Stomach (tissue), 19 donors: ENCODE measurements at places on chromosomes 3 and 15. TPM values are rescaled to one million over a fixed set of nuclear protein-coding genes. Genes with fewer than 3 reads are reported as not detected.

- no peak for DNase-seq
Observed at GRCh38 chr3:41681479-41681878, 280.4 kb downstream of the ULK4 start.

GRCh38 chr3:141065258-141065657 is 14.1 kb downstream of the SPSB4 start:
- DNase-seq: no peak

DNA sequence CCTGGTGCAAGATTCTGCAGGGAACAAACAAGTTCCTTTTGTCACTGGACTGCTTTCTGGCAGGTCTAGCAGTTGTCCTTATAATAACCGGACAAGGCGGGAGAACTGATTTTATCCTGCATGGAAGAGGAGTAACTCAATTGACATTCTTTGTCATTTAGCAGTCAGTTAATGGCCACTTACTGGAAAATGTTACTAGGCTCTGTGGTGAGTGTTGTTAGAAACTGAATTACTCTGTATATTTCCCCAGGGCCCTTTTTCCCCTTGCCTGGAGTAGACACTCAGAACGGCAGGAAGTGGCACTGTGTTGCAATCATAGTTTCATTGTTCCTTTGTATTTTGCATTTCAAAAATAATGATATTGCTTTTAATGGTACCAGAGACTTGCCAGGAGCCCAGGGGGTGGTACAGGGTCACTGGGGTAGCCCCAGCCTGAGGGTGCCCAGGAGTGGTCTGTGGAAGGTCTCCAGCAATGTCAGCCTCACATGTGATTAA is 318.6 kb upstream of the LRRFIP2 start:
- DNase-seq: no peak

- DNase-seq: peak; percentile 73
Observed at GRCh38 chr15:45635191-45635638, 386 bp downstream of the SQOR start.

DNA sequence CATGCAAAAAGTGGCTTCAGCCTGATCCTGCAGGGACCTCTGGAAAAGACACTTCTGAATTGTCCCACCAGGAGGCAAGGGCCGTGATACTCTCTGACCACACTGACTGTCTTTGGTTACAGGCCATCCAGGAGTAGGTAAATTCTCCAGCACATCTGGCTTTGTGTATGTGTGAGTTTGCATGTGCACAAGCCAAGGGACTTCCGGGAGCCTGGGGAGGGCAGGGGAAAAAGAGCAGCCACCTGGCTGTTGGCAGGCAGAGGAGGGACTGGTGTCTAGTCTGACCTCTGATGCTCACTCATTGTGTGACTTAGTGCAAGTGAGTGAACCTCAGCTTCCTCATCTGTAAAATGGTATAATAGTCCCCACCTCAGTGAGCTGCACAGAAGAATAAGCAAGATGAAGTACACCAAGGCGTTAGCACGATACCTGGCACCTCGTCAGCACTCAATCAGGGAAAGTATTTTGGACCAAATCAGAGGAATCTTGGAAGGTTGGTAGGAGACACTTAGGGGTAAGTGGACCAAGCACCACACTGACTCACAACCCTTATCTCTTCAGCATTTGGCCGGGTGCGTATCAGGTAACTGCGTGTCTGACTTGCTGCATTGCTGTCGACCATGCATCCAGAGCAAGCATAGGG is 19.1 kb downstream of the KLHL6 start:
- DNase-seq: no peak

DNA sequence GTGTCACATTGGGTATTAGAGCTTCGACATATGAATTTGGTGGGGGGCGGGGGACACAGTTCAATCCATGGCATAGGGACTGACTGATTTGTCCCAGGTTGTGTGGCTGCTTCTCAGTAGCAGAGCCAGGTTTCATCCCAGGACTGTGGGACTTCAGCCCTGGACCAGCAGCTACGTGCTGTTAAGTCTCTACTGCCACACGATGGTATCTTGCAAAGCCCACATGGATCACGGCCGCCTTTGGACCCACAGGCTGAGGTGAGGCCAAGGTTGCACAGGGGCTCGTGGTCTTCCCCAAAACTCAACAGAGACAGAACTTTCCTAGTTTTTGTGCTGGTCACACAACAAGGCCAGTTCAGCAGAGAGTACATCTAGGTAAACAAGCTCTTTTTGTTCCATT is 97.4 kb downstream of the LRRK1 start:
- DNase-seq: no peak

DNA sequence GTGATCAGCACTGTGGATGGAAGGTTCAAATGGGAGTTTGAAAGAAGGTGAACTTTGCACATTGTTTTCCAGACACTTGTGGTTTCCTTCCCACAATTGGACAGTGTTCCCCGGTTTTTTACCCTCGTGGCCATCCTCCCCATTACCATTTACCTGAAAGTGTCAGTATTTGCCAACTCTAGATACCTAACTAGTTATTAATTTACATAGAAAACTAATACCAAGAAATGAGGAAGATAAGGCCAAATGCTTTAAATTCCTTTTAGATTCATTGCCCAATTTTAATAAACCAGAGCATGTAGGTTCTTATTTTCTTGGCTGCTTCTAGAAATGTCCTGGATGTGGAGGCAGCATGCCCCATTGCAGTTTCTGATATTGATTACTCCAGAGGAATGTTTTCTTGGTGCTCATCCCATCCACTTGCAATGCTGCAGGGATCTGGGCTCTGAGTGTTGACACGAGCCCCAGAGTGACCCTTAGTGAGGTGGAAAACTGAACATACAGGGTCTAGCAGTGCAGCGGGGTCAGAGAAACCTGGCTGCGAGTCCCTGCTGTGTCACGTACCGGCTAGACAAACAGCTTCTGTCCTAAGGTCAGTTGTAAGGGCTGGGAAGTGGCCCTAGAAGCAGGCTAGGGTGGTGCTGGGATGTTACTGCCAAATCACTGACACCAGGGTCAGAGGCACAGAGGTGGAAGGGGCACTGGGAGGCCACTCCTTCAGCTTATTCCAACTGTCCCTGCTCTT is 23.5 kb downstream of the LSM3 start:
- no peak for DNase-seq

DNA sequence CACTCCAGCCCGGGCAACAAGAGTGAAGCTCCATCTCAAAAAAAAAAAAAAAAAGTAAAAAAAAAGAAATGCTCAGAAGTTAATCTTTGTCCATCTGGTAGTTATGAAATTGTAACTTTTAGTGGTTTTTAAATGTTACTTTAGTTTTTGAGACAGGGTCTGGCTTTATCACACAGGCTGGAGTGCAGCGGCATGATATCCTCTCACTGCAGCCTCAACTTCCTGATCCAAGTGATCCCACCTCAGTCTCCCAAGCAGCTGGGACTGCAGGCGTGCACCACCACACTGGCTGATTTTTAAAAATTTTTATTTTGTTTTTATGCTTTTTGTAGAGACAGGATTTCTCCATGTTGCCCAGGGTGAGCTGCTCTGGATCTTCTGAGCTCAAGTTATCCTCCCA is 1.3 kb downstream of the RNU5B-1 start:
- DNase-seq: no peak

- DNase-seq: no peak
Observed at GRCh38 chr3:117059956-117060270, 350.3 kb downstream of the TUSC7 start.

GRCh38 chr3:14154895-14155440 is 23.4 kb downstream of the XPC start:
- DNase-seq: no peak

DNA sequence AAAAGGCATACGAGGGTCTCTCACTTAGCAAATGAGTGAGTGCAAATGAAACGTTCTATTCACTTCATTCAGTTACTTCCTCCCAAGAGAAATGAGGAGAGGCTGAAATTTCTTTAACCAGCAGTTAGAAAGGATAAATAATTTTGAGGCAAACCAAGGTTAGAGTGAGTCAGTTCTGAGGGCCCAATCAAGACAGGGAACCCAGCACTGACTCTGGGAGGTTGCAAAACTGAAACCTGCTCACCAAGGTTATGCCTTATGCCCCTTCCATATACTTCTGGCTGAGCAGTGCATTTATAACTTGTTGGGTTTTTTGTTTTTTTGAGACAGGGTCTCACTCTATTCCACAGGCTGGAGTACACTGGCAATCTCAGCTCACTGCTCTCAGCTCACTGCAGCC is 4.5 kb upstream of the RPSA start:
- DNase-seq: no peak

GRCh38 chr3:43953380-43953779 is 262.6 kb downstream of the ABHD5 start:
- no peak for DNase-seq

DNA sequence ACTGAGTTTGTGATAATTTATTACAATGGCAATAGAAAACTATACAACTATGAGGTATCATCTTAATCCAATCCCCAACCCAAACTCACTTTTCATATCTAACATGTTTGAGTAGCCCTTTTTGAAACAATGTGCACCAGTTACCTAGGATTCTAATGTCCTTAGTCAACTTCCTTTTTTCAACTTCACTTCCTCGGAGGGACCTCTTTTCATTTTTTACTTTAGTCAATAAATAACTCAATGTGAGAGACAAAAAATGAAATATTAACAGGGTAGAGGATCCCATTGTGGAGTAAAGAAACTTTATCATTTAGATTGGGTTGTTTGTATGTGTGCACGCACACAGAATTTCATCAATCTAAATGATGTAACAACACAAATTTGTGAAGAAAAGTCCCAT is 193.6 kb upstream of the LRRC3B start:
- DNase-seq: no peak

GRCh38 chr15:90338532-90338931 is 13.6 kb upstream of the ZNF774 start:
- DNase-seq: no peak

DNA sequence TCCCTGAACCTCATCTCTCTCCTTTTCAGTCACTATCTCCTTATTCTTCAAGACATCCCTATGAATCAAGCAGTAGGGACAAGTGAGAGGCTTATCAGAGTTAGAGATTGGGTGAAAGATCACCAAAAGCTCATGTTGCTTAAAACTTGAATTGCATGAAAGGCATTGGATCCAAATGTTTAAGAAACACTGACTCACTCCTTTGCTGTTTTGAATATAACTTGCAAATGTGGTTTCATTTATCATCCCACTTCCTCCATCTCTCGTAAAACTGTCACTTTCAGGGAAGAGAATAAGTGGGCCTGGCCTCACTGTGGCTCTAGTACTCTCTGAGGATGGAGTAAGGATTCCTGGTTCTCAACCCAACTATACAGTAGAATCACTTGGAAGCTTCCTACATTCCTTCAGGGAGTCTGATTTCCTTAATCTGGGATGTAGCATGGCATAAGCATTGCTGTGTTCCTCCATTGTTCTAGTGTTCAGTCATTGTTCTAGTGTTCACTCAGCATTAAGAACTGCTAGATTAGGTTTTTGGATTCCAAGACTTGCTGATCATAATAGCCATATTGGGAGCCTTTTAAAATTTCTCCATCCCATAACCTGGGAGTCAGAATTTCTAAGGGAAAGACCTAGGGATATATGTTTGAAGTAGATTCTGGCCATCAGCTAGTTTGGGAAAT is 171.8 kb downstream of the TMEM108 start:
- no peak for DNase-seq

DNA sequence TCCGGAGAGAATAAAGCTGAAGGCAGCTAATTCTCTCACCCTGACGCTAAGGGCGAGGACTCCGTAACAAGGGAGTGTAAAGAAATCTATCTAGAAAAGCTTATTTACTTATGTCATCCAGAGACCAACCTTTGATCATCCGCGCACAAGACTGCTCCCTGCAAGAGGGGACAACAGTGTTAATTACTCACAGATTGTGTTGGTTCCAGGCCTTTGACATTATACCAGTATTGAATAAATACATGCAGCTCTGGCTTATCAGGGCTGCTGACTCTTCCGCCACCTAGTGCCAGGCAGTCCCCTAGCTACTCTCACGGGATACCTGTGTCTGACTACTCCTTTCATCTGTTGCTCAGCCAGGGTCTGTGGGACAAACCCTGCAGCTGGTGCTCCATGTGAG is 211.7 kb downstream of the DTWD1 start:
- DNase-seq: no peak

PDE8A gene
- 22.2 TPM for total RNA-seq

AMT gene
- 14.7 TPM for total RNA-seq

PCYT1A gene
- 58.7 TPM for total RNA-seq

BUB1B gene
- total RNA-seq: 1.8 TPM

MME gene
- 16.5 TPM for total RNA-seq

CD96 gene
- total RNA-seq: 6.2 TPM

CRYGS gene
- total RNA-seq: not detected

RARRES1 gene
- 2.6 TPM for total RNA-seq

SLC38A3 gene
- not detected for total RNA-seq

IQSEC1 gene
- 18.1 TPM for total RNA-seq

BLM gene
- 7.2 TPM for total RNA-seq

IGSF11 gene
- total RNA-seq: 0.58 TPM

TRPM1 gene
- total RNA-seq: not detected

ITPKA gene
- 308 TPM for total RNA-seq

TLR9 gene
- not detected for total RNA-seq
